ENCODE measurements at places on chromosomes 1 and 21.

DNA sequence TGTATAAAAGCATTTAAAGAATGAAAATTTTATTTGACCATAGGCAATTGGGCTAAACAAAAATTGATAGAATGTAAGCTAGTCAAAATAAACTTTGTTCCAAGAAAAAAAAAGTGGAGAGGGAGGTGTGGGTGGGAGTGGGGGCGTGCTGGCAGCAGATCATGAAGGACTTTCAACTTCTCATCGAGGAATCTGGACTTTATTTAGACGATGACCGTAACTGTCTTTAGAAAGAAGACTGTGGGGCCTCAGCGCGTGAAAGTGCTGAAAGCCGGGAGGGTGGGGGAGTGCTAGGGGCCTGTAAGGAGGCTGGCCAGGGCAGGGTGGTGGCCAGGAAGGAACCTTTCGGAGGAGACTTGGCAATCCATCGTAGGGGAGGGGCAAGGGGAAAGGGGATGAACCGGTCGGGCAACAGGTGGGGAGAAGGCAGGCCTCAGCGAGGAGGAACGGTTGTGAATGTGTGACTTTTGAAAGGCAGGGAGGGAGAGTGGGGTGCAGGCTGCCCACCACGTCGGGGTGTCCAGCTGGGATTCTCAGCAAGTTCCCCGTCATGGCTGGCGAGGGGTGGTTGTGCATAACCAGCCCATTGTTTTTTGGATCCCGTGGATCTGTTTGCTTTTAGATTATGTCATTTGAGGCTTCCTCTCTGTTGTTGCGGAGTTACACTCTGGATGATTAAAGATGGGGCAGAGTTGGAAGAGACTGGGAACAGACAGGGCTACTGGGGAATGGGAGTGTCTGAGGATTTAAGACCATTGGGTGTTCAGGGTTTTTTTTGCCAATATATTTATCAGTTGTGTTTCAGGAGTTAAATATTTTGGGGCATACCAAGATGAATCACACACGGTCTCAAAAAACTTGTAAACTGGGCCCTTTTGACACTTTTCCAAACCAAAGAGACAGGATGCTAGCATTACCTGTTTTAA lies 35.5 kb downstream of the HUNK start:
- no peak for DNase-seq

DNA sequence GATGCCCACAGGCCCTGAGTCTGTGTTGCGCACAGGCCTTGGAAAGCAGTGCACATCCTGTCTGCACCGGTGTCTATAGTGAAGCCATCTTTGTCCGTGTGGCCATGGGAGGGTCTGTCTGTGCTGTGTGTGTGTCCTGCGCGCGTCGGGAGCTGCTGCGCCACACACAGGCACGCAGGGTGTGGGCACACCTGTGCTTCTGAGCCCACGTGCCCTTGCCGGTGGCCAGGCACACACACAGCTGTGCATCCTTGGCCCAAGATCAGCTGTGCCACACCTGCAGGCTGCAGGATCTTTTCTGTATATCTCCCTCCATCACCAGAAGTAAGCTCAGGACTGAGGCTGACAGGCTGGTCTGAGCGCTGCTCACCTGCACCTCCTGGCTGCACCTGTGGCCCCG lies 3.2 kb upstream of the SAMD11 start:
- DNase-seq = no peak

- DNase-seq = no peak
Observed at GRCh38 chr1:145705622-145706021, 1.5 kb downstream of the PDZK1 start.

GRCh38 chr1:213564215-213564659 lies 423.5 kb upstream of the PROX1 start:
- DNase-seq = no peak

- DNase-seq = no peak
Observed at GRCh38 chr1:66613187-66613586, 79.2 kb downstream of the SGIP1 start.

DNA sequence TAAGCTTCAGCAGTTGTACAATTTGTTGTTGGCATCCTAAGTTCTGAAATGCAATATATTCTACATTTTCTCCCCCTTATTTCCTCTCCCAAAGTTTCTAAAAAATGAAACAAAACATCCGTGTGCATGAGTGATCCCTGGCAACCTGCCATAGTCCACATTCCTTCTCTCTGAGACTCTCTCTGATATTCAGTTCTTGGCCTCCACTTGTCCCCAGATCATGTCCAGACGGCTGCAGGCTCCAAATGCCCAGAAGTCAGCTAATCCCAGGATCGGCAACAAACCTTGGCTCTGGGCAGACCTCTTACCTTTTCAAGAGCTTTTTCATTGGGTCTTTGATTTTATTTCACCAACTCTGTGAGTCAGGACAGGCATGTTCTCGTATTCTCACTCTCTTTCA lies 187.8 kb downstream of the ETS2 start:
- no peak for DNase-seq

DNA sequence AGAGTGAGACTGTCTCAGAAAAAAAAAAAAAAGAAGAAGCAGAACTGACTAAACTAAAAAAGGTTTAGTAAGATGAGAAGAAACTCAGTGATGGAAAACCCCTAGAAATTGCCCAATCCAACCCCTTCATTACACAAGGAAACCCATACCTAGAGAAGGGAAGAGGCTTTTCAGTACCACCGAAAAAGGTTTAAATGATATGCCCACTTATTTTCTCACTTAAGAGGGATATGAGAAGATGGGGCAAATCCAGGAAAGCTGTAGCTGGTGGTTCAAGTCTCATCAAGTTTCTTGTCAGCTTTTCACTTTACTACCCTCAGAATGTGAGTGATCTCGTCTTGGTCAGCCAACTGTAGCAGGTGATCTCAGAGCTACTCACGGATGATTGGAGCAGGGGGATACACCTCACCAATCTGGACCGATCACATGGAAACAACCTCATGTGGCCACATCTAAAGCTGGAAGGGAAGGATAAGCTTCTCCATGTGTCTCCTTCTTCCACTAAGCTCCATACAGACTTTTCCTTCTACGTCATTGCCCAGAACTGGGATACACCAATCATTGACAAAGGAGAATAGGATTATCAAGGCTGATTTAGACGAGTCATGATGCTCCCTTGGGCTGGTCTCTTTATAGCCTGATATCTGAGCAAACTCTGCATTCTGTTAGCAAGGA lies 126.7 kb upstream of the POU3F1 start:
- DNase-seq = no peak

GRCh38 chr1:57331620-57332019 lies 92.2 kb downstream of the DAB1 start:
- DNase-seq = no peak

GRCh38 chr1:201171063-201172036 lies 17.1 kb upstream of the TMEM9 start:
- no peak for DNase-seq
